ENCODE measurements at places on chromosomes 7 and 10. TPM values are rescaled to one million over a fixed set of nuclear protein-coding genes. Genes with fewer than 3 reads are reported as not detected.

DNA sequence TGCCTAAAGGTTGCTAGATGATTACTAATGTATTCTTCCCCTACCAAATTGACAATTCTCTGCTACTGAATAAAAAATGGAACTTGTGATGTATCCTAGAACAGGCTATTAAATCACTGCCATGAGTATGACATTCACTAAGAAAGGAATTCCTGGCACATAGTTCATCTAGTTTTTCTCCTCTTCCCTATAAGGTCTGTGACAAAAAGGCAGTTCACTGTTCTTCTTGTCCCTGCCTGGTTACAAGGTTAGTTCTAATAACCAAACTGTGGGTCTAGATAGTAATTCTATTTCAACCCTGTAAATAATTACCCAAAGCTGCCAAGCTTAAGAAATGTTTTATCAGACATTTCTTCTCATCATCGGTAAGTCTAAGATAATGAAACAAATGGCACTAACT lies 245.6 kb downstream of the BICC1 start:
- no peak for DNase-seq

- no peak for DNase-seq
Observed at GRCh38 chr7:11328309-11328708, 354.6 kb downstream of the PHF14 start.

DNA sequence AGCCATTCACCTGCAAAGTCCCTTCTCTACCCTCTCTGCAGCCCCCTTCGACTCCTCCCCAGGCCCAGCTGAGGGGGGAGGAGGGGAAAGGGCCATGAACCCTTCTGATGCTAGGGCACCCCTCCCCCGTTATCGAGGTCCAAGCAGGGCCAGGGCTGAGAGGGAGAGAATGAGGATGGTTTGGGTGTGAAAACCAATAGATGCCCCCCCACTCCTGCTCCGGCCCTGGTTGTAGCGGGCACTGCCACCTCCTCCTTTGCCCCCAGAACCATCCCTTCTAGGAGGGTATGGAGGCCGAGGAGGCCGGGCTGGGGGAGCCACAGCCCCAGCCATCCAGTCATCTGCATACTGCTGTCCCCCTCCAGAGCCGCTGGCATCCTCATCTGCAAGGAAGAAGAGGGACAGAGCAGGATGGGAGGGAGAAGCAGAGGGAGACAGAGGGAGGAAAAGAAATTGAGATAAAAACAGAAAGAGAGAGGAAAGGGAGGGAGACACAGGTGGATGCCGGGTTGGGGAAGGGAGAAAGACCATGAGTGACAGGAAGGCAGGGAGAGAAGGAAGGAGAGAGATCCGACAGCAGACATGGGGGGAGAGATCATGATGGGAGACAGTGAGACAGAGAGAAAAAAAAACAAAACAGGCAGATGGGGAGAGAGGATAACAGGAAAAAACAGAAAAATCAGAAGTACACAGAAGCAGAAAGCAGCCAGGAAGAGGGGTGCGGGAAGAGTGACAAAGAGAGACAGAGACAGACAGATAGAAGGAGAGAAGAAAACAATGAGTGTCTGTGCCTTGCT lies 1.9 kb upstream of the GAL3ST4 start:
- DNase-seq: no peak

The XPNPEP1 gene
- total RNA-seq: 36.0 TPM

DNA sequence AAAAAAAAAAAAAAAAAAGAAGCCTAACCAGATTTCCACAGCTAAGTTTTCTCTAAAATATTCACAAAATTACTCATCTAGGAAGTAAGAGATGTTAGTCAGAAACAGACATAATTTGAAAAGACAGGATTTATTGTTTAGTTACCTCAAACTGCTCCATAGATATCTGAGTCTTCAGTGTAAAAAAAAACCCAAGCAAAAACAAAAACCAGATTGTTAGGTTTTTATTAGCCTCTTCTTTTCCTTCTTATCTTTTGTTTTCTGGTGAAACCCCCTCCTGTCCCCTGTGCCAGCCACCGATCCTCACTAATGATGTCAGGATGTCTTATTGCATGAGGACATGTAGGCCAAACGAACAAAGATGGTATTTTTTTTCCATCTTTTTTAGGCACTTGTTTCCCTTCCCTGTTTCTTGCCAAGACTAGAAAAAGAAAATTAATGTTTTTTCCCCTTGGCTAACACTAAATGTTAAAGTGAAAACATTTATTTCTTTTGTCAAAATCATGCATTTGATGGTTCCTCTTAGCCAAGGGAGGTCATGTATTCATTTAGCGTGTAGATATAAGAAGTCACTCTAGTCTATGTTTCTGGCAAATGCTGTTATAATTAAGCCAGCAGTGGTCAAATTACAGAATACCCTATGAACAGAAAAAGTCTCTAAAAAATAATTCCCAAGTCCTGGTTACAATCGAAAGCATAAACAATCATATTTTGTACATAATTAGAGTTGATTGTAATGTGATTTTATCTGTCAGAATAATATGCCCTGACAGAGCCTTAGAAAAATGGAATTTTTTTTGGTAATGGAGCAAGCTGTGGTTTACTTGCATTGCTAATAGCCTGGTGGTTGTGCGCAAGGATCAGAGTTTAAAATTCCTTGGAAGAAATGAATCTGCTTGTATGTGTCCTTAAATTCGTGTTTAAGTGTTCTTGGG lies 702.4 kb upstream of the FZD8 start:
- no peak for DNase-seq

DNA sequence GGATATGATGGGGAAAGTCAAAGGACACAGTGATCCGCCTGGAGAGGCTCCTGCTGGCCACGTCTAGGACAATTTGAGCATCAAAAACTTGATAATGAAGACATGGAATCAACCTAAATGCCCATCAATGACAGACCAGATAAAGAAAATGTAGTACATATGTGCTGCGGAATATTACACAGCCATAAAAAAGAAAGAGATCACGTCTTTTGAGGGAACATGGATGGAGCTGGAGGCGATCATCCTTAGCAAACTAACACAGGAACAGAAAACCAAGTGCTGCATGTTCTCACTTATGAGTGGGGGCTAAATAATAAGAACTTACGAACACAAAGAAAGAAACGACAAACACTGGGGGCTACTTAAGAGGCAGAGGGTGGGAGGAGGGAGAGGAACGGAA lies 124.9 kb downstream of the PRKAG2 start:
- no peak for DNase-seq

The BET1 gene
- total RNA-seq: 8.3 TPM

DNA sequence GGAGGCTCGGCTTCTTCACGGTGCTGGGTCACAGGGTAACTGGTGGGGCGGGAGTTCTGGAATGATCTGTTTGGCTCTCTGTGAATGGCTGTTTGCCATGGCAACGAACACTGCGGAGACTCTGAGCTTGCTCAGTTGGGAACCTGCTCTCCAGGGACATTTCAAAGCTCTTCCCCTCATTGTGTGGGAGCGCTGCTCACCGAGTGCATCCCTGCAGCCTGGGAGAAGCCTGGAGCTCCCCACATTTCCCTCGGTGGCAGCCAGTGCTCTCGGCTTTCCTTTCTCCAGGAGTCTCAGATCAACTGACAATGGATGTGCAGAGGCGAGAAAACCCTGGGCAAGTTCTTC lies 57.6 kb upstream of the CACUL1 start:
- no peak for DNase-seq
